IPS DF 19.7 (cell line): ENCODE measurements at places on chromosomes 6 and 20.
A peak's percentile ranks its signal among the peaks of the same experiment; 100 is the strongest.

- no peak for DNase-seq
Measured at GRCh38 chr6:1770435-1770843, 160.7 kb downstream of the FOXC1 start.

GRCh38 chr20:48820649-48820973 lies 7.2 kb downstream of the PREX1 start:
- DNase-seq = no peak

DNA sequence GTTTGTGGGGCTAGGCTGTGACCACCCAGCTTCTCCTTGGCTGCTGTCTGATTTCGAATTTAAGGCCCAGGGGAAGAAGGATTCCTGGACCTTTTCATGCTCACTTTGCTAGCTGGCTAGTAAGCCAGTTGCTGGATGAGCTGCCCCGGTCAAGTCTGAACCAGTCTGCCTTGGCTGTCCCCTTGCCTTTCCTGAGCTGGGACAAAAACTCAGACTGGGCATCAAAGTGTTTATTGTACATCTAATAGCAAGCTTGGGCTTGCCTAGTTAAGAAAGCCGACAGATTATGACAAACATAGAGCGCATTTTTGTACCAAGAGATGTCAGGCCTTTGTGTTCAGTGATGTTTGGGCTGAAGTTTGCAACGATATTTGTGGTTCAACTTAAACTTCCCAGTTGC lies 750 bp upstream of the PAK5 start:
- no peak for DNase-seq

DNA sequence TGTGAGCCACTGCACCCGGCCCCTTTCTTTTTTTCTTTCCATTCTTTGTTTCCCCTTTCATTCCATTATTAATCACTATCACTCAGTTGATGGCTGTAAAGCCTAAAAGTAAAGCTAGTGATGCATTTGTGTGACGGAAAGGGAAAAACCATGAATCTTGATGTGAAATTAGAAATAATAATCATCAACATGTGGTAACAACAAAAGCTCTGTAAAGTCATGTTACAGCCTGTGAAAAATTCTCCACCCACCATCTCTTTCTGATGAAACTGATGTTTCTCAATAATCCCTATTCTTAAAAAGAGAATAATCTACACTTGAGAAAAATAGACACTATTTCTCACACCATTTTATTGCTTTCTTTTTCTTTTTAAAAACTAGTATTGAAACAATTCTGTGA lies 80.0 kb downstream of the CRYBG1 start:
- no peak for DNase-seq

GRCh38 chr6:75757295-75757694 lies 8.3 kb downstream of the MYO6 start:
- DNase-seq = no peak

GRCh38 chr6:27669624-27670301 lies 196.9 kb upstream of the ZNF184 start:
- DNase-seq = no peak

GRCh38 chr6:16450821-16451220 lies 212.4 kb downstream of the GMPR start:
- no peak for DNase-seq

DNA sequence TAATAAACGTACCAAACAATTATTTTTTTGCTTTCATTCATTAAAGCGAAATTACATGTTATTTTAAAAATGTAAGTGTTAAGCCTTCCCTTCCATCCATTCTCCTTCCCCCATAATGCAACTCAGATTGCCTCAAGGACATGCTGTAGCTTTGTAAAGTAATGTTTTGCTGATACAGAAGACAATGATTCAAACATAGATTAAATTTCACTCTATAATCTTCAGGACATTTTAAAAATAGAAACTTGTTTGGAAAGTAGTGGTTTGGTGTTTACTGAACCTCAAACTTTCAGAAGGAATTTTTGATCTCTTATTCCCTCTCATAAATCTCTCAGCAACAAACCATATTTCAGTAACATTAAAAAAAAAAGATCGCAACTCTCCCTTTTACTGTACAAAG lies 350.9 kb upstream of the HSF2 start:
- no peak for DNase-seq

GRCh38 chr6:43334466-43335095 lies 26.0 kb upstream of the CRIP3 start:
- DNase-seq = peak; percentile 64

GRCh38 chr6:55568808-55569439 lies 10.1 kb downstream of the HMGCLL1 start:
- DNase-seq = no peak

GRCh38 chr6:15518057-15518456 lies 144.8 kb downstream of the DTNBP1 start:
- no peak for DNase-seq

DNA sequence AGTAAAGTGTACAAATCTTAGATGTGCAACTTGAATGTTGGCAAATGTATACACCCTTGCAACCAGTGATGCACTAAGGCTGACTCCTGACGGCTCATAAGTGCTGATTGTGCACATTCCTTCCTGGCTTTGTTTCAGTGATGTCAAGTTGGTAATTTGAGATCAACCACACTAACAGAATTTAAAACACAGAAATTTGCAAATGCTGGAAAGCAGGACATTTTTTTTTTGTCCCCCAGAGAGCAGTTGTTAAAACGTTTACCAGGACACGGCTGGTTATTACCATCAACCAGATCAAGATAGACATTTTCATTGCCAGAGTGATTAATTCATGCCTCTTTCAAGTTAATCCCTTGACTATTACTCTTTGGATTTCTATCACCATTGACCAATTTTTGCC lies 735.6 kb downstream of the RFPL4B start:
- DNase-seq = no peak

DNA sequence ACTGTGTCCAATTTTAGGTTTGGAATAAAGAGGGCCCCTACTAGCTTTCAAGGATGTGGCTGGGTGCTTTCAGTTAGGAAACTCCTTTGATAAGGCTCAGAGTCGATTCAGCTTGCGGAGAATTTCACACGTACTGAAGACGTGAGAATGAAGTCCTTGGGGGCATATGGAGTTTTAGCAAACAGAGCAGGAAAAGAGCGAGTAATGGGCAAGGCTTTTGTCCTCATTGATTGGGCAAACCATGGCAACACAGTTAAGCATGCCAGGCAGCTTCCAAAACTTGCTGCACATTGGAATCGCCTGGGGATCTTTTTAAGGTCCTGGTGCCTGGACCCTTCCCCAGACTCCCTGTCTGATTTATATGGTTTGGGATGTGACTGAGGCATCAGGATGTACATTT lies 29.2 kb downstream of the ISM1 start:
- DNase-seq = no peak
